ENCODE measurements at places on chromosomes 11 and 22.

DNA sequence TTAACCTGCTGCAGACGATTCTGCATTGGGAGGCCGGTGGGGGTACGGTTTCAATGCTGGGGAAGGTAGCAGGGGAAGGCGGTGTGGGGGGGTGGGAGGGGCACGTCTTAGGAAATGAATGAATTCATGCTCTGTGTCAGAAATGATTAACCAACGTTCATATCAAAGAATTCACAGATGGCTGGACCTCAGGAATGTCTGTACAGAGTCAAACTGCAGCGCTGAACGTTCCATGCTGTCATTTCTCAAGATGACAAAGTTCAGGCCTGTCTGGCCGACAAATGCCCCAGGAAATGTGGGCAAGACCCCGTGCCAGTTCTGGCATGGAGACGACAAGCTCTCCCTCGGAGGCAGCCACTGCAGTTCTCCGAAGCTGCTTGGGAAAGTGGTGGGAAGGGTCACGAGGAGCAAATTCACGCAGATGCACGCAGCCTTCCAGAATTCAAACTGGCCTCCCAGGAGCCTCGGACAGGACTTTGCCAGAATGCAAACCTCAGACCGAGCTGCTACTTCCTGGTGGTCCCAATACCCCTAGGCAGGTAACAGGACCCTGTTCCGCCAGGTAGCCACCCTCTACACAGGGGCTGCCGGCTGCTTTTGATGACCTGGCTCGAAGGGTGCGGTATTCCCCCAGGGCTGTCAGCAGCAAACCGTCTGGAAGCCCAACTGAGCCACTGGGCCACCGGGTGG, 81.5 kb downstream of the TRMU start:
- DNase-seq, result no peak

DNA sequence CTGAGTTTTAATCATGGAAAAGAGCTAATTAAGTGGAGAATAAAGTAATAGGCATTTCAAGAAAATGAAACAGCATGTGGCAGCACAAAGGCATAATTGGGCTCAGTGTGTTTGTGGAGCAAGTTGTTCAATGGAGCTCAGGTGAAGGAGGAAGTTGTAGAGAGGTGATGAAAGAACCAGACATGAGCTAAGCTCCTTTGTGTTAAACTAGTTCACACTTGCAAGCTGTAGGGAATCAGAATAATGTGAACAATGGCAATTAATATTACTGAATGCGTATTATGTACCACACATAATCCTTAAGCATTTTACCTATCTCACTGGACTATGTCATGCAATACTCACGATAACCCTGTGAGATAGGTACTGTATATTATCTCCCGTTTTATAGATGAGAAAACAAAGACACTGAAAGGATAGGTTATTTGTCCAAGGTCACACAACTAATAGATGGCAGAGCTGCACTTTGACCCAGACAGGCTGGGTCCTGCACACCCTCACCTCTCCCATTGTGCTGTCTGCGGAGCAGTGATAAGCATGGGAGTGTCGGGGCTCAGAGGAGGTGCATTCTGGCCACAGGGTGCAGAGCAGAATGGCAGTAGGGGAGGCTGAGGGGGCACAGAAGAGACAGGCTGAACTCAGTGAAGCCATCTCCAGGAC, 8.9 kb downstream of the OLFML1 start:
- DNase-seq, result no peak

GRCh38 chr11:108818971-108819370, 154.1 kb downstream of the DDX10 start:
- DNase-seq, result no peak

GRCh38 chr11:69006816-69007215, 6.2 kb downstream of the MRGPRF start:
- DNase-seq, result peak; percentile 9

DNA sequence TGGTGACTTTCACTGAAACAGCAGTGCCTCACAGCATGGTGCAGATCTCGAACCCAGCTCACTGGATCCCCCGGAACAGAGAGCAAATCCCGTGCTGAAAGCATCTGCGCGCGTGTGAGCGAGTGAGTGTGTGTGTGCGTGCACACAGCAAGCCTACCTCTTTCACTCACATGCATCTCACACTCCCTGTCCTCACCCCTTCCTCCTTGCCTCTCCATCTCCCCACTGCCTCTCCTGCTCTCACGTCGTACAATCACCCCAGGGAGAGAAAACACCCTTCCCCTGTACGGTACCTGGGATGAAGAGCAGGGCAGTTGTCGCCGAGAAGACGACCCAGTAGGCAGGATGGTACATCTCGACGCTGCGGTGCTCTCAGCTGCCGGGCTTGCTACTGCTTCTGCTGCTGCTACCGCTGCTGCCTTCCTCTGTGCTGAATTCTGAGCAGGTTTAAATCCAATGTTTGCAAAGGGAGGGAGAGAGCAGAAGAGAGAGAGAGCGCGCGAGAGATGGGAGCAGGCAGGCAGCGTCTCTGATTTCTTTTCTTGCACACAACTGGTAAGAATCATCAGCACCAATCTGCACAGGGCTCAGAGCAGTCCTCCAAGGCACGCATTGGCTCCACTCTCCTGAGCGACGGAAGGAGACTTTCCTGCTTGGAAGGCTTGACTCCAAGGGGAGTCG, at the start of gene OPCML:
Gene OPCML, minus strand, starts transcription at position 531 of the 681 bp plus-strand sequence.
- no peak for DNase-seq
